ENCODE measurements at places on chromosomes 1 and 21.

GRCh38 chr1:61746813-61747212 lies 4.5 kb downstream of the PATJ start:
- no peak for DNase-seq

DNA sequence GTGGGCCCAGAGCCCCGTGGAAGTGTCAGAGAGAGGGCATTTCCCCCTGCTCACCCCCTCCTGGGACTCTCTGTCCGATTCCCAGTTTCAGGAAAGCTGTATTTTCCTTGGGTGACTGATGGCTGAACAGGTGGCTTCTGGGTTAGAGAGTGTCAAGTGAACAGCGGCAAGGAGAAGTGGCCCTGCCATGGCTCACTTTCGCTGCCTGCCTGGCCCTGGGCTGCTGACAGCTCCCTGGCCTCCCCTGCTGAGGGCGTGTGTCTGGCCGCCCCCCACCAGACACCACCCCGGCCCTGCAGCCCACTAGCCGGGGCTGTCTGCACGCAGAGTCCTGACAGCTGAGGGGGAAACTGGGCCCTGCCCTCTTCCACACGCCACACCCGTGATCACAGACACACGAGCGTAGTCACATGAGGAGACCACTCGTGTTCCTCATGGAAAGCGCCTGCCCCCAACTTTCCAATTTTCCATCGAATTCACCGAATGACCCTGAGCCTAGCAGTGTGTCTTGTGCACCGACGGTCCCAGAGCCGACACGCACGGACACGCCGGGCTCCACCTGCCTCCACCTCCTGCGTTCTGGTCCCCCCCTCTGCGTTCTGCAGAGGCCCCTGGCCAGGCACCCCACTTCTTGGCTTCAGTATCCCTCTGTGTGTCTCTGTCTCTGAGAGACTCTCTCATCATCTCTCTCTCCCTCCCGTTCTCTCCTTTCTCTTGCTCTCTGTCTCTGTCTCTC lies 60.6 kb upstream of the CASZ1 start:
- DNase-seq = no peak

- DNase-seq = no peak
These were observed 12.3 kb upstream of the SEMA4A start for GRCh38 chr1:156140879-156141707.

GRCh38 chr1:219185486-219186117 lies 11.9 kb downstream of the LYPLAL1 start:
- DNase-seq = no peak

- DNase-seq = no peak
These were observed 107.0 kb downstream of the PDE9A start for GRCh38 chr21:42760361-42760950.

All from stimulated activated CD4-positive, alpha-beta T cell treated with anti-CD3 and anti-CD28 coated beads, TNF-alpha, amount 100 ng/mL, for 1 hour (primary cell).